Head of caudate nucleus (tissue), 42 donors: ENCODE measurements at places on chromosomes 7 and 10.

DNA sequence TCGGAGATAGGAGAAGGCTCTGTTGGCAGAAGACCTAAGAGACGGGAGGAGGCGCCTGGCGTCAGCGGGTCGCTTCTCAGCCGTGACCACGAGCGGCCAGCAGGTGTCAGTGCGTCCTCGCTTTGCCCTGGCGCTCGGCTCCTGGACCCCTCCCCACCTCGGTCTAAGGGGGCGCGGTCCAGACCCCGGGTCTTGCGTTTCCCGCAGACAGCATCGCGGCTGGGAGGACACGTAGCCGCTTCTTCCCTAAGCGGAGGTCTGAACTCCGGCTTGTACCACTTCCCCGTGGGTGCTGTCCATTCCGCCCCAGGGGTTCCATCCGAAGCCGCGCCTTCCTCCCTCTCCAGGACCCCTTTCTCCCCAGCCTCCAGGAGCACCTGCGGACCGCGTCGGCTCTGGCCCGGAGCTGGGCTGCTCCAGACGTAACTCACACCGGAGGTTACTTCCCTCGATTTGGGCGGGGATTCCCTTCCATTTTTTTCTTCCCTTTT is 593 bp upstream of the ADRA2A start:
- peak; percentile 58 for DNase-seq

GRCh38 chr7:151539088-151539671 is 19.5 kb upstream of the RHEB start:
- DNase-seq: peak; percentile 66

DNA sequence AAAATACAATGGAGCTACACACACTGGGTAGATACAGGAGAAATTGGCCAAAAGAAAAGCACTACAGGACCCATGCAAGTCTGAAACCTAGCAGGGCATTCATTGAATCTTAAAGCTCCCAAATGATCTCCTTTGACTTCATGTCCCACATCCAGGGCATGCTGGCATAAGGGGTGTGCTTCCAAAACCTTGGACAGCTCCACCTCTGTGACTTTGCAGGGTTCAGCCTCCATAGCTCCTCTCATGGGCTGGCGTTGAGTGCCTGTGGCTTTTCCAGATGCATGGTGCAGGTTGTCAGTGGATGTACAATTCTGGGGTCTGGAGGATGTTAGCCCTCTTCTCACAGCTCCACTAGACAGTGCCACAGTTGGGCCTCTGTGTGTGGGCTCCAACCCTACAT is 626.3 kb upstream of the POT1 start:
- DNase-seq: no peak

GRCh38 chr10:132957131-132957530 is 14.8 kb upstream of the CFAP46 start:
- DNase-seq: no peak

GRCh38 chr7:95986178-95986764 is 213.9 kb downstream of the DYNC1I1 start:
- no peak for DNase-seq
